Mesothelial cell of epicardium (in vitro differentiated cells): ENCODE measurements at places on chromosomes 13 and 19. TPM values are rescaled to one million over a fixed set of nuclear protein-coding genes. Genes with fewer than 3 reads are reported as not detected.

Gene ZFR2
- total RNA-seq: 2.6 to 3.6 TPM (median 3.0 TPM) in 3 replicates

Gene CYP2A7
- total RNA-seq: not detected in 3 replicates

Gene DMRTC2
- not detected in 3 replicates for total RNA-seq

Gene SBK3
- 0.25 TPM in 1 of 3 replicates, not detected in the others for total RNA-seq

Gene POU4F1
- not detected in 3 replicates for total RNA-seq

Gene ZAR1L
- 0.16 TPM in 1 of 3 replicates, not detected in the others for total RNA-seq

Gene ADGRL1
- total RNA-seq: 97.9 to 106 TPM (median 102 TPM) in 3 replicates

Gene PKN1
- 84.5 to 89.1 TPM (median 85.9 TPM) in 3 replicates for total RNA-seq

Gene TMEM145
- 0.25 to 0.92 TPM (median 0.42 TPM) in 3 replicates for total RNA-seq

Gene NOTCH3
- total RNA-seq: 192 to 204 TPM (median 192 TPM) in 3 replicates
